ENCODE measurements at places on chromosomes 2 and 18.

GRCh38 chr18:28168725-28169124 is 8.2 kb downstream of the CDH2 start:
- DNase-seq, result no peak

GRCh38 chr2:171432969-171433762 is 624 bp downstream of the METTL8 start:
- peak; percentile 60 for DNase-seq

GRCh38 chr18:28147674-28148171 is 29.2 kb downstream of the CDH2 start:
- DNase-seq, result no peak

DNA sequence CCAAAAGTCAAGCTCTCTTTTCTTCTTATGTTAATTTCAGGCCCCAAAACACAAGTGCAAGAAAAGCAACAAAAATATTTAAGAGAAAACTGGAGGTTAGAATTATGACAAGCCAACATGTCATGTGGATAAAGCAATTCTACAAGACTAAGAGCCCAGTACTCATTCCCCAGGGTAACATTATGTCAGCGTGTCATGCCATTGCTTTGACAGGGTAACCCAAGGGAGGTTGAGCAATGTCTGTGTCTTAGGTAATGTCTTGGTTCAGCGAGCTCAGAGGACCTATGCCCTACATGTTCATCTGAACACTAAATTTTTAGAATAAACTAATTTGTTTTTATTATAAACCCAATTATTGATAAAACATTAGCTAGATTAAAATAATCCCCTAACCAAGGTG is 173.2 kb upstream of the ZNF804A start:
- DNase-seq, result no peak

- no peak for DNase-seq
Observed at GRCh38 chr2:232966122-232966521, 46.9 kb downstream of the NGEF start.

DNA sequence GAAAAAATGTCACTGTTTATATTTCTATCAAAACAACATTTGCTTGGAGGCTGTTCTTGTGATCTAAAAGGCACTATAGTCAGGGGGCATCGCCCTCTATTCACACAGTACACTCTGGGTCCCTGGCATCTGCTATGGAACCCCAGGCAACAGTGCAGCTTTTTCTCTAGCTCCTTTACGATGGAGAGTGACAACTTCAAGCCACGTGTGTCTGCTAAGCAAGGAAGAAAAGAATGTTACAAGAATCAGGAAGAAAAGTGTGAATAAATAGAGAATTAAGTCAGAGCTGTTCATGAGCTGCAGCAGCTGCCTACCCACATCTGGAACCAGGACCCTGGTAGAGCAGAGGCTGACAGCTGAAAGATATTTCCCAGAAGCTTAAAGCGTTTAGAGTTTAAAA is 11.2 kb downstream of the RND3 start:
- DNase-seq, result no peak

- no peak for DNase-seq
Observed at GRCh38 chr2:62147610-62148301, 48.2 kb upstream of the B3GNT2 start.

DNA sequence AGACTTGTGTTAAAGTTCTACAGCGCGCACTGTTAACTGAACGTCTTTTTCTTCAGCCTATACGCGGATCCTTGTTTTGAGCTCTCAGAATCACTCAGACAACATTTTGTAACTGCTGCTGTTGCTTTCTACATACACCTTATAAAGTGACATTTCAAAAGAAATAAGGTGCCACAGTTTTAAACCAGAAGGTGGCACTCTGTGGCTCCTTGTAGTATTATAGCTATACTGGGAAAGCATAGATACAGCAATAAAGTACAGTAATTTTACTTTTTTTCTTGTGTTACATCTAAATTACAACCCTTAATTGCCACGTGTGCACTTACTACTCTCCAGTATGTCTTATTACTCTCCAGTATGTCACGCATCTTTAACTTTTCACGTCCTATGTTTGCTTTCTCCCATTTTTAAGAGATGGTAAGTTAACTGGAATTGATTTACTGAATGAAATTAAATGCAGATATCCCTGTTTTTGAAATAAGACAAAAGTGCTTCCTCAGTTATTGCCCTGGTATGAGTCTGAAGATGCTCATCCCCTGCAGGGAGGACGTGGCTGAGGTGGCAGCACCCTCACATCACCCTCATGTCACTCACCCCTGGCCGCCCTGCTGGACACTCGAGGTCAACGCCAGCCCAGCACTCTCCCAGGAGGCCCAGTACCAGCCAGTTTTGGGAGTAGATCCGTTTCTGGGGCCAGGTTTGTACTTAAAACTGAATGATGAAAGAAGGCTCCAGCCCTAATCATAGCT is 37.8 kb downstream of the GORASP2 start:
- no peak for DNase-seq

DNA sequence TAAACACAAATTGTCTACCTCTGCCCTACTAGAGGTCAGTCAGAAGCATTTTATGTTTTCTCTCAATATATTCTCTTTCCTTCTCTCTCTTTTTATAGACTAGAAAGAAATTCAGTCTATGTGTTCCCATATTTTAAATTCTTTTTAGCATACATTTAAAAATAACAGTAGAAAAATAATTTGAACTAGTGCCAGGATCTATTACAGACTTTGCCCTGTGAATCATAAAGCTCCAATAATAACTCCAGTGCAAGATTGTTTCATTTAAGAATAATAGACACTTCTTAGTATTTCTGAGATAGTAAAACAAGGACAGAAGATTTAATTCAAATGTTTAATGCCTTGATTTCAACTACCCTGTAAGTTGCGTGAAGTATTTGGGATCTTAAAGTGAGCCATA is 60.1 kb downstream of the ITGB6 start:
- DNase-seq, result no peak

GRCh38 chr2:164599954-164600589 is 21.2 kb downstream of the GRB14 start:
- peak; percentile 29 for DNase-seq

- no peak for DNase-seq
Observed at GRCh38 chr2:227383686-227384085, 4.1 kb downstream of the SCYGR1 start.

GRCh38 chr2:48247206-48247605 is 282.7 kb upstream of the STON1 start:
- no peak for DNase-seq

- no peak for DNase-seq
Observed at GRCh38 chr2:190254063-190254850, 65.4 kb downstream of the HIBCH start.

DNA sequence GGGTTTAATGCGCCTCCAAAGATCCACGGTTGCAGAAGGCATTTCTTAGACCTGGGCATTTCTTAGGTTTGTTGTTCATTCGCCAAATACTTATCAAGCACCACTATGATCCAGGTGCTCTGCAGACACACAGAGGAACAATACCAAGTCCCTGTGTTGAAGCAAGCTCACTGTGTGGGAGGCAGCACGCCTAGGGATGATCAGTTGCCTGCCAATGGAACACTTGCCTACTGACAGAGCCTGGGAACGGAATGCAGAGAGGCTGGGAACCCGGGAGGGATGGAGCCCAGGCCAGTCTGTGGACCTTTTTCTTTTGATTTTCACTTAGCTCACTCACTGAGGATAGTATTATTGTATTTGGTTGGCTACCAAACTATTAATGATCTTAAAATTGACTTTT is 1.9 kb upstream of the GRP start:
- no peak for DNase-seq

GRCh38 chr2:142175813-142176338 is 45.1 kb upstream of the LRP1B start:
- no peak for DNase-seq

- DNase-seq, result no peak
Observed at GRCh38 chr2:17148407-17149145, 369.7 kb downstream of the RAD51AP2 start.

DNA sequence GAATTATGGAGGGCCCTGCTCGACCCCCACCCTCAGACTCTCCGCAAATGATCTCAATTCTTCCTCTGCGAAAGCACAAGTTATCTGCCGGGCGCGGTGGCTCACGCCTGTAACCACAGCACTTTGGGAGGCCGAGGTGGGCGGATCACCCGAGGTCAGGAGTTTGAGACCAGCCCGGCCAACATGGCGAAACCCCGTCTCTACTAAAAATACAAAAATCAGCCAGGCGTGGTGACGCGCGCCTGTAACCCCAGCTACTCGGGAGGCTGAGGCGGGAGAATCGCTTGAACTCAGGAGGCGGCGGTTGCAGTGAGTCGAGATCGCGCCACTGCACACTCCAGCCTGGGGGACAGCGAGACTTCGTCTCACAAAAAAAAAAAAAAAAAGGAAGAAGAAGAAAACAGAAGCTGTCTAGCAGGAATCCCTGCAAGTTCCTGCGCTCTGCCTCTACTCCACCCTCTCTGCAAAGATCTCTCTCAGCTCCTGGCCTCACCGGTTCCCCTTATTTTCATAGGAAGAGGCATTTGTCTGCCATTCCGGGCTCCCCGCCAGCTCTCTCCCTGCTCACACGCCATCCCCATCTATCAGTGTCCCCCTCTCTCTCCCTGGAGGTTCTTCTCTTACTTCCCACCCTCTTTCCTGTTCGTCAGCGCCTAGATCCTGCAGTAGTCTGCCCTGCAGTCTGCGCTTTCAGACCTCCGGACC is 13.5 kb upstream of the COLEC12 start:
- DNase-seq, result no peak

DNA sequence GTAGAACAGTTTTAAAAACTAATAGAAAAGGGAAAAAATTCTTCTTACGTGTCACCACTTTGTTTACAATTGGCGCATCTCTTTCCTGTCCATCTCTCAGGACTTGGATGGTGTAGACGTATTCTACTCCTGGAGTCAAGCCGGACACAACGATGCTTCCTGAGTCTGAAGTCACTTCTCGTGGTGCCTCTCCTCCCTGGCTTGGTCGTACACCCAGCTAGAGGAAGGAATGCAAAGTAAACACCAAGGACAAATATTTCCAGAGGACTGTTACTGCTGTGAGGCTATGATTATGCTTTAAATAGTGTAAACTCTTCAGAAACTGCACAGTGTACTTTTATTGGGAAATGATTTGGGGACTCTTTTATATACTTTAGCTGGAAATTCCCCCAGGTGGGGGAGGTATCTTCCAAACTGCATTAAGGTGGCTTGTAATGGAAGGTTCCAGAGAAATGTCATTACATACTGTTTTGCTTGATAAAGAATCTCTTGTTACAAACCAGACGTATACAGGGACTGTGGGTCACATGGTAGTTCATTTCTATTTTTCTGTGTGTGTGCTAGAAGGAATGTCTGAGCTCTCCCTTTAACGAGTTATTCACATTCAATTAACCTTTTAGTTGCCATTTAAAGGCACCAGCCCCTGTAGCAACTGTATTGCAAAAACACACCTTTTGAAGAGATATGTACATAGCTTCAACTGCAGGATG is 38.1 kb downstream of the FN1 start:
- DNase-seq, result no peak

GRCh38 chr2:31216734-31217133 is 581 bp downstream of the CAPN14 start:
- DNase-seq, result no peak

- DNase-seq, result no peak
Observed at GRCh38 chr2:66478731-66479316, 43.9 kb downstream of the MEIS1 start.

- DNase-seq, result peak; percentile 21
Observed at GRCh38 chr2:44107086-44107740, 61.5 kb upstream of the PPM1B start.

DNA sequence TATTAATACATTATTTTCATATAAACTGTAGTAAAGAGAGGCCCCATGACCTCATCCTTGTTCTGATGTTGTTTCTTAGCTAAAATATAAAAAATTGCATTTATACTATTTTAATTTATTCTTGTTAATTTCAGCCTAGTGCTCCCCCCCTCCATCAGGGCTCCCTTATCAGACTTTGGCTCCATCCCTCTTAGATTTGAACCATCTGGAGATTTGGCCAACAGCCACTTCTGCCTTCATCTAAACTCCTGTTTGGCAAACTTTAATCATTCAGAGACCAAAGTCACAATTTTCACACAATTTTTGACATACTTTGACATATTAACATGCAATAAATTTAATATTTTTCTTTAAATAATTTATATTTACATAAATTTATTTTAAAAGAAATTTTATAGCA is 569.3 kb downstream of the TDRD15 start:
- DNase-seq, result no peak

- DNase-seq, result no peak
Observed at GRCh38 chr2:223082706-223083105, 30.7 kb downstream of the KCNE4 start.

- DNase-seq, result no peak
Observed at GRCh38 chr18:28903306-28903705, 726.4 kb upstream of the CDH2 start.

DNA sequence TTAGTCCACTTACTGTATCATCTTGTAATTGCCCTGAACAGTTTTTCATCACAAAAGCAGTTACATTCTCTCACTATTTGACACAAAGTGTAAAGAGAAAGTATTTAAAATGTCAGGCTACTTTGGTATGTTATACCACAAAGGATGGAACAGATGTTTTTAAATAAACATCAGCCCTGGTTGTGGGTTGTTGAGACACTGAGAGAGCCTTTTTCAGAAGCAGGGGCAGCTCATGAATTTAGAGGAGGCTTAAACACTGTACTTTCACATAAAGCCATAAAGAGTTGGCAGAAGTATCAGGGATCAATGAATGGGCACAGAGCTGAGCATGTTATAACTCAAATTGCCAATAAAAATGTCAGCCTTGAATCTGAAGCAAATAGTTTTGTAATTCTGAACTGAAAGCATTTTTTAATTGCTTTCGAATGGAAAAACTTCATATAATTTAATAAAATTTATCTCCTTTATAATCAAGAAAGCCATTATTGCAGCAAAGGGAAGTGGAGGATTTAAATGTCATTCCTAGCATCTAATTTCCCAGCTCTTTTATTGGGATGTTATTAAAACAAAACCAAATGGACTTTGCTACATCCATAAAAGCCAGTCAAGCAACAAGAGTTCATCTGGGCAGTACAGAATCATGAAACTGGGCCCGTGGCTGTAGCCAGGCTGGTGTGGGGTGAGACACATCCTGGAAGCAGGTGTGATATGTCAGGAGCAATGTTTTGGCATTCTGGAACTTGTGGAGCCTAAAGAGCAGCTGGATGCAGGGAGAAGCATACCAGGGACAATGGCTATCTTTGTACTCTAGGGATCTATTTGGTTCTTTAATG is 95.1 kb upstream of the NT5C1B start:
- no peak for DNase-seq

DNA sequence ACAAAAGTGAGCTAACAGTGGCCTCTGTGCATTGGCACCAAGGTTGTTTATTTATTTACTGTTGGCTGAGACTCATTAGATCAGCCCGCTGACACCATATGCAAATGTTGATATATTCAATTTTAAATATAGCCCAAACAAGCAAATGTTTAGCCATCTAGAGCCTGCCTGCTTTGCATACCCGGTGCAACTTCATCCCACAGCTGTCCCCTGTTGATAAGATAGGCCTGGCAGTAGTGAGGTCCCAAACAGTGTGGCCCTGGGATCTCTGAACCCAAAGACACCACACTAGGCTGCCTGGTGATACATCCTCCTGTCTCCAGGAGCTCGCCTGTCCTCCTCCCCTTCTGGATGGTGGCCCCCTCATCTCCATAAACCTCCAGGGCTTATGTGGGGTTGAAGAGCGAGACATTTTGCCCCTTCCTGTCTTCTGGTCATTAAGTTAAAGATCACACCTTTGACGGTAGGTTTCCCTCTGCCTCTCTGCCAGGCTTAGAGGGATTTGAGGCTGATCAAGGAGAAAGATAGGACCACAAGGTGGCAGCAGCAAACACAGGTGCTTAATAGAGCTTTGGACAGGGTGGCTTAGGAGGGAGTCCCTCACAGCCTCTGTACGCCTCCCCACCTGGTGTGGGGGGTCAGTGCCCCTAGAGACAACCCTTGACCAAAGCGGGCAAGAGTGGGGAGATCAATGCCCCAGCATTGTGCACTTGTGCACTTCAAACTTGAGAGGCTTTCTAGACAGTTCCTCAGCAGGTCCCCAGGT is 23.7 kb upstream of the MYO5B start:
- DNase-seq, result peak; percentile 52
